Fibroblast of lung (primary cell): ENCODE measurements at places on chromosomes 7 and 10. TPM values are rescaled to one million over a fixed set of nuclear protein-coding genes. Genes with fewer than 3 reads are reported as not detected.

GRCh38 chr7:95180-95862 lies 97.0 kb upstream of the FAM20C start:
- peak; percentile 93 for DNase-seq

DNA sequence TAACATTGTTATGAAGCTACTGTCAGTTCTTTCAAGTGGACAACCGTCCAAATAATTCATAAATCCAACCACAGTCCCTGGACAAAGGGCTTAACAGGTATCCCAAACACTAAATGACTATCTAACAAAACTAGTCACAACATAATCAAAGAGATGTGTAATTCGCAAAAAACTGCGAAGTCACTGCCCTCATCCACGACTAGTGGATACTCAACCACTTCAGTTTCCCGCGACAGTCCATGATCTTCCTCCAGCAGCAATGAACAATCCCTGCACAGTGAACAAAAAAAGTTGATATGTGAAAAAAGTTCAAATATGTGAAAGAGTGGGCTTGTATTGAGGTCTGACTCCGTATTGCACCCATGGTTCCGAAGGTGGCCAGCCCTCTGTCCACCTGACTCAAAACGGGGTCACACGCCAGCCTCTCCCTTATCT lies 287 bp downstream of the DCLRE1A start:
- no peak for DNase-seq

- DNase-seq: no peak
Measured at GRCh38 chr7:158101821-158102450, 485.7 kb downstream of the PTPRN2 start.

DNA sequence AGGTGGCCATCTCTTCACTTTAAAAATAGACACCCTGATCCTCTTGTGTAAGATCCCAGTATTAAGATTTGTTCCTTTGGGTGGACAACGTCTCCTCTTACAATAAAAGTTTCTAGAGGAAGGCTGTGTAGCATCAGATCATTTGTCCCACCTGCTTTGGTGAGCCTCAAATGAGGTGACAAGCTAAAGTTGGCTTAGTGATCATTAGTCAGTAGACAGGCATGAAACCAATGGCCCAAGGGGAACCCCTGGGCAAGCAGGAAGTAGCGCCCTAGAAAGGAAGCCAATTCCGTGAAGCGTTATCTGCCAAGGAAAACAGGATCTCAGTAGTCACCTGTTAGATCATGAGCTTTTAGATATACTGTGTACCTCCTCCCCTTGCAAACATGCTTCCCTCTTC lies 66.8 kb downstream of the PCGF5 start:
- DNase-seq: peak; percentile 14

DNA sequence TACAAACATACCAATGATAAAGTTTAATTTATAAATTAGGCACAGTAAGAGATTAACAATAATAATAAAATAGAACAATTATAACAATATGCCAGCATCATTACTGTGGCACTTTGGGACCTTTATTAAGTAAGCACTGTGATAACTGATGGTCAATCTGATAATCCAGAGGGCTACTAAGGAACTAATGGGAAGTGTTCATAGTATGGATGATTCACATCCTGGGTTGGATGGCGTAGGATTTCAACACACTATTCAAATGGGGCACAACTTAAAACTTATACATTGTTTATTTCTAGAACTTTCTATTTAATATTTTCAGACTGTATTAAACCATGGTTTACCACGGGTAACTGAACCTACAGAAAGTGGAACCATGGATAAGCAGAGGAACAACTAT lies 90.8 kb downstream of the KIF20B start:
- DNase-seq: no peak

- peak; percentile 75 for DNase-seq
Measured at GRCh38 chr10:69397972-69398371, 18.7 kb downstream of the TACR2 start.

DNA sequence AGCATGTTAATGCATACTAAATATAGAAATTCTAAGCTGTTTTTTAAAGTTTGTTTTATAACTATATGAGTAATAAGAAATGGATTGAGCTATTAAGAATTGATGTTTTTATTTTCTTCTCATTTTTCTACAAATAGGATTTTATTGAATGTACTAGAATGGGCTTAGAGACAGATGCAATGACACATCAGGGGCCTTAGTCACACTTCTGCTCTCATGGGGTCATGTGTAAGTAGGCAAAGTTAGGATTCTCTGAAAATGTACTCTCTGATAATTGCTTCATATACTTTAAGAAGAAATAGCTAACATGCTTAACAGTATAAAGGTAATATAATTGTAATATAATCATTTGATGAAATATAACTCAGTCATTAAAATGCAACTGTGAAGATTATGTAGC lies 154.6 kb downstream of the ZNF438 start:
- no peak for DNase-seq

- peak; percentile 95 for DNase-seq
Measured at GRCh38 chr7:155860840-155861479, 48.7 kb upstream of the SHH start.

DNA sequence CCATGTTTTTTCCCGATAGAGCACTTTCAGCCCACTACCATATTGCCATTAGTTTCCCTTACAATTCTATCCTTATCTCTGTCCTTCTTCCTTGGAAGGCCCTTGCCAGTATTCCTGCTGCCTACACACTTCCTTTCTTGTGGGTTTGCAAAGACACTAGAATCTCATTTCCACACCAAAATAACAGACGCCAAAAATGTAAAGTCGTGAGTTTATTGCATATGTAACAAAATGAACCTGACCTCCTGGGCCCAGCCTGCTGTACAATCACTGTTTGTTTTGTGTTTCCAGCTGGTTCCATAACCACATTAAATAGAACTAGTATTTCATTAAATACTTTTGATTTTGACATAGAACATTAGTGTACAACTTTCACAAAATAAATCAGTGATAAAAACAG lies 116.7 kb downstream of the SMURF1 start:
- DNase-seq: peak; percentile 48

DNA sequence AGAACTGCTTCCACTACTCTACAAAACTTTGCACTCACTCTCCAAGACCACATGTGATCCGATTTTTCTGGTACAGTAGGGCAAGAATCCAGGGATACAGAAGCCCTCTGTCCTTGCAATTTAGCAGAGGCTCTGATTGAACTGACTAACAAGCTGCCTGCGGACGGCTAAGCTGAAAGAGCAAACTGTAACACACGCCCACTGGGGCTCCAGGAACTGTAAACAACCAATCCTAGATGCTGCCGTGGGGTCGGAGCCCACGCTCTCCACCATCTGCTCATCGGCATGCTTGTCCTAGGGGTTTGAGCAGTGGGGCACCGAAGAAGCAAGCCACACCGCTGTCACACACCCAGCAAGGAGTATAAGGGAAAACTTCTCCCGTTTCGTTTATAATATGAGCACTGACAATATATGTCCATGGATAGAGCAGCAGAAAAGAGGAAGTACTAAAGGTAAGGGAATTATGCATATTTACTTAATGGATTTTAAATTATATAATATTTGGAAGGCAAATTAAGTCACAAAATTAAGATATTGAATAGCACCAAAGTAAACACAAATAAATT lies 634.4 kb upstream of the POT1 start:
- no peak for DNase-seq

- DNase-seq: no peak
Measured at GRCh38 chr7:123719197-123719721, 29.5 kb downstream of the WASL start.

DNA sequence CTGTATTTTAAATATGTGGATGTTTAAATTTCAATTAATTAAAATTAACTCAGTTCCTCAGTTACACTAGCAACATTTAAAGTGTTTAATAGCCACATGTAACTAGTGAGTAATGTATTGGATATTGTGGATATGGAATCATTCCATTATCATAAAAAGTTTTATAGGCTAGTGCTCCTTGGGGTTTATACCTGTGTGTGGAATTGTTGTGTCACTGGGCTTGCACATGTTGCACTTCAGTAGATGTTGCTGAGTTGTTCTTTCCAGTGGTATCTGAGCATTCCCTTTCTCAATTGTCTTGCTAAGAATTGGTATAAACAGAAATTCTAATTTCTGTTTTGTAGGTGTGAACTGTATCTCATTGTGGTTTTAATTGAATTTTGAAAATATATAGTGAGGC lies 113.0 kb downstream of the ADK start:
- no peak for DNase-seq

DNA sequence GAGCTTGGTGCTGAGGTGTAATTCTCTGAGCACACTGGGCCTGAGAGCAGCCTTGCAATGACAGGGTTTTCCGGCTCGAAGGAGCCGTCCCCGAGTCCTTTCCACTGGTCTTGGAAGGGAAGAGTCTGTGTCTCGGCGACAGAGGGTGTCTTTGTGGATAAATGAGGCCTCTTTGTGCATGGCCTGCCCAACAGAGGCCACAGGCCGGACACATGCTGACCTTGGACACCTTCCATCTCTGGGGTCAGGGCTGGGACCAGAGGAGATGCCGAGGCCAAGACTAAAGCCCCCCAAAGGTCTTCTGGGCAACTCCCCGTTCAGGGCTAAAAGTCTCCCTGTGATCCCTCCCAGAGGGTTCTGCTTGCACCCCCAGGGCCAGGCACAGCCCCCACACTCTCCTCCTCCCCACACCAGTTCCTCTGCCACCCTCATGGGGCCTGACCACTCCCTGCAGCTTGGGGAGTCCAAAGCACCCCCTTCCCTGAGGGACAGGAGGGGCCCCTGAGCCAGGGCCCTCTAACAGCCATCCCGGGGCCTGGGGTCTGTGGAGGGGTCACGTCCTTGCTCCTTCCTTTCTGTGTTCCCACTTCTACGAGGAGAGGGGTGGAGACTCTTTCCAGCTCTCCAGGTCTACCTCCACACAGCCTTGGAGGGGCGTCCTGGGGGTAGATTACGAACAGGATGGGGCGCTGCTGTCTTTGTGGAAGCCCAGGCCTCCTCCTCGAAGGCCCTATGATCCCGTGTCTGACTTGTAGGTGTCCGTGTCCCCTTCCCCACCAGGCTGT lies 130.6 kb upstream of the FAM20C start:
- no peak for DNase-seq

DNA sequence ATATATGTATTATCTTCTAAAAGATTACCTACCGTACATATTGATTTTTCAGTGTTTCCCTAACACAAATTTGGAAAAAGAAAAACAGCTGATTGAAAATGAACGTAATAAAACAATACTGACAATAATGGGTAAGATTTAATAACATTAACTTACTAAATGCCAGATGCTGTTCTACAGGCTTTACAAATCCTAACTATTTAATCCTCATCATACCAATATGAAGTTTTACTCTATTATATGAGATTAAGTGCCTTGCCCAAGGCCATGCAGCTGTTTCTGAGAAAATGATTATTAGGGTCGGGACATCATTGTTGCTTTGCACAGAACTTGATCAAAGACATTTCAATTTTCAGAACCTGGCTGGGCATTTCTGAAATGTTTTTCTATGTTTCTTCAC lies 104.6 kb downstream of the HGF start:
- DNase-seq: no peak

DNA sequence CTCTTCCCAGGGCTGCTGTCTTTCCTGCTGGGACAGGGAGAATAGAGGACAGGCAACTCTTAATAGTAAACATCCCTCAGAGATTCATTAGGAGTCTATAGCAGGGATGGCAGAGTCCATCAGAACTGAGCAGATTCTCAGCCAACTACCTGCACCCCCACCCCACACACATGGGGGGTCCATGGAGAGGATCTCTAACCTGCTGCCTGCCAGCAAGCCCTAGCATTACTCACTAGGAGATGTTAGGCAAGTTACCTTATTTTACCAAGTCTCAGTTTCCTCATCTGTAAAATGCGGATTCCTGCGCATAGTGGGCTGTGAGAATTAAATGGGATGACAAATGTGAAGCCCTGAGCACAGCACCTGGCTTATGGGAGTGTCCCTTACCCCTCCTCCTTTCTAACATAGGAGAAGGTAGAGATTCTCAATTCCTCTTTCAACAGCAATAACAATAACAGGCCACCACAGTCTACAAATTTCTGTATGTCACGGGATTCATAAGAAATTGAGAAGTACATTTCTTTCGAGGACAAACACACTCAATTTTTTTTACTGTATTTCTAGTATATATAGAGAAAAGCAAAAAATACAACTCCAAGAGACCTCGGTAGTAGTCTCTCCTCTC lies 23.8 kb upstream of the WDR11 start:
- no peak for DNase-seq

- peak; percentile 97 for DNase-seq
Measured at GRCh38 chr10:126013489-126014281, 117.3 kb downstream of the FANK1 start.

DNA sequence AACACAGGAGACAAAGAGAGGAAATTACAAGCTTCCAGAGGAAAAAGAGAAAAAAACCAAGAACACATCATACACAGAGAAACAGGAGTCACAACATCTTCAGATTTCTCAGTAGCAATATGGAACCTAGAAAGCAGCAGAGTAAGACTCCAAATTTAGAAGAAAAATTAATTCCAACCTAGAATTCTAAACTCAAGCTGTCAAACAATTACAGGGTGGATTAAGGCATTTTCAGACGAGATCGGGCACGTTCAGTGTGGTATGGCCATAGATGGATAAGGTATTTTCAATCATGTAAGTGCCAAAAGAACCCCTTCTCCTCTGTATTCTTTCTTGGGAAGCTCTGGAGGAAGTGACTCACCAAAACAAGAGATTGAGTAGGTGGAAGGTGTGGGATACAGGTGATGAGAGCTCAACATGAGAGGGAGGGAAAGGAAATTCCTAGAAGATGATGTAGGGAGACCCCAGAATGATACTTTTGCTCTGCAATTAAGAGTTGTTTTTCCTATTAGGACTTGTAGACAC lies 51.6 kb downstream of the FAM204A start:
- DNase-seq: no peak

DNA sequence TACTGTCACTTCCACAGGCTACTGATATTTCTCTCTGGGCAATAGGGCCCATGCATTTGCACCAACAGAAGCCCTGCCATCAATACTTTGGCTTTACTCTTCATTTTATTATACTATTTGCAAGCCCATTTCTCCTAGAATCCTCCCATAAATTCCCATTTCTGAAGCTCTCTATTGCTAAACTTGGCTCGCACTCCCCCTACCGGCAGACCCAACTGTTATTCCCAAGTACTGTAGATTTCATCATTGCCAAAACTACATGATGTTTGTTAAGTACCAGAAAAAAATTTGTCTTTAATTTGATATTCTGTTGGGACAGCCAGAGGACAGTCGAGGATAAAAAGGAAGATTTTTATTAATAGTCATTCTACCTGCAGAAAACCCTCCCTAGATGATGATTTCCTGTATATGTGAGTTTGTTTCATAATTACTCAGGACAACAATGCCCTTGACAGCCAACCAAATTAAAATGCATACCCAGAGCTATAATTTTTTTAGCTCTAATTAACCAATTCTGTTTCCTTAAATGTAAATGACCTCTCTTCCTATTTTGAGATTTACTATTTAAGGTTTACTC lies 298.6 kb downstream of the REEP3 start:
- peak; percentile 76 for DNase-seq

The OR2A25 gene
- not detected in 2 replicates for polyA plus RNA-seq

The ZPBP gene
- not detected in 2 replicates for polyA plus RNA-seq

The COL26A1 gene
- 0.06 TPM in 1 of 2 replicates, not detected in the other for polyA plus RNA-seq

The DCLRE1C gene
- 7.6 and 8.9 TPM in 2 replicates for polyA plus RNA-seq

The C10orf105 gene
- 0.02 and 0.14 TPM in 2 replicates for polyA plus RNA-seq

The UCN3 gene
- polyA plus RNA-seq: not detected in 2 replicates

The WDR86 gene
- not detected in 2 replicates for polyA plus RNA-seq
